Gastroesophageal sphincter (tissue), 4 donors: ENCODE measurements at places on chromosomes 5 and 9. TPM values are rescaled to one million over a fixed set of nuclear protein-coding genes. Genes with fewer than 3 reads are reported as not detected.

PCDHA6 gene
- 1.4 TPM for total RNA-seq

SLC4A9 gene
- not detected for total RNA-seq

AUH gene
- 27.6 TPM for total RNA-seq

MARVELD2 gene
- total RNA-seq: 1.6 TPM

PDE6A gene
- not detected for total RNA-seq

OR1J1 gene
- total RNA-seq: not detected

GLDC gene
- total RNA-seq: 0.15 TPM

ERCC6L2 gene
- 108 TPM for total RNA-seq
